Cerebellar nuclear complex (tissue), 1 donor: ENCODE measurements at places on chromosomes 1 and 21.

GRCh38 chr1:55477953-55478352, 262.8 kb upstream of the USP24 start:
- DNase-seq = no peak

DNA sequence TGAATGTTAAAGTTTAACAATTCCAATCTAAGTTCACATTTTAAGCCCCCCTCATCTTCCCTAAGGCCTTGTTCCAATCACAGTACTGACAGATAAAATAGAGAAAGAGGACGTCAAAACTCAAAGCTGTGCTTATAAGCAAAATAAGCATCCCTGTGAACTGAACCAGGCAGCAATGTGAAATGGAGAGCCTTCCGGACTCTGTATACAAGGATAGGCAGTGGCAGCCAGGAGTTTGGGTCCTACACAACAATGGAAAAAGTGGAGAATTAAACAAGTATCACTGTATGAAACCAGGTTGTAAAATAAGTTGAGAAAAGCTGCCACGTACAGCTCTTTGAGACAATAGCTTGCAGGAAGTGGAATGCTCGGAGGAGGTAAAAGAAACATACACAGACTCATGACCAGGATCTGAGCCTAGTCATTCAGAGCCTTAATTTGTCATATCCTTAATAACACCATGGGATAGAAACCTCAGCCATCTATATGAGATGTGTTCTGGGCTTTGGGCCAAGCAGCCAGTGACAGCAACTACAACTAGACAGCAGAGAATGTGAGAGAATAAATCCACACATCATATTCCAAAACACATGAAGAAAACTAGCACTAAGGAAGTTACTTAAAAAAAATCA, 55.2 kb upstream of the PALMD start:
- DNase-seq = no peak

DNA sequence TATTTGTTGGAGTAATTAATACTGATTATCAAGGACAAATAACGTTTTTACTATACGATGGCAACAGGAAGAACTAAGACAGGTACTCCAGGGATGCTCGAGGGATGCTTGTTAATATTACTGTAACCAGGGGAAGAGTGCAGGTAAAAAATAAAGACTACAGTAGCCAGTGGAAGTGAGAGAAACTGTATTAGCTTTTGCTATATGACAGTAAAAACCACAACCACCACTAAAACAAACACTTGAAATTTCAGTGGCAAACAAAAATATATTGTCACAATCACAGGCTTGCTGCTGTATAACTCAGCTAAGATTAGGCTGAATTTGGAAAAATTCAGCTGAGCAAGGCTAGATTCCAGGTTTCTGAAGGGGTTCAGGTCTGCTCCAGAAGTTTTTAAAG, 812.6 kb upstream of the ADGRL4 start:
- DNase-seq = no peak

DNA sequence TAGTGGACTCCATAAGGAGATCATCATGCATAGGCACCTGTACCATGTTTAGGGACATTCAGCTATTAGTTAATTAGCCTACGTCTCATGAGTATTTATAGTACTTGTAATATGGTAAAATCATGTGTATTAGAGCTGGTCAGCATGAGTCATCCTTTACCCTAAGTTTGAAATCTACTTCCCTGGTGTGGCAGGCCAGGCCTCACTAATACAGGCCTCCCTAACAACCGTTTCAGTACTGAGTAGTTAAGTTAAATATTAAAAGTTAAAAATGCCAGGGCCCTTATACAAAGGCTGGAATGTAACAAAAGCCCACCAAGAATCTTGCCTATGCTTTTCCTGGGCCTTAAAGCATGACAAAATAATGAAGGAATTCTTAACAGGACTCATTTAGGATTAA, 356.3 kb upstream of the DPYD start:
- DNase-seq = no peak

DNA sequence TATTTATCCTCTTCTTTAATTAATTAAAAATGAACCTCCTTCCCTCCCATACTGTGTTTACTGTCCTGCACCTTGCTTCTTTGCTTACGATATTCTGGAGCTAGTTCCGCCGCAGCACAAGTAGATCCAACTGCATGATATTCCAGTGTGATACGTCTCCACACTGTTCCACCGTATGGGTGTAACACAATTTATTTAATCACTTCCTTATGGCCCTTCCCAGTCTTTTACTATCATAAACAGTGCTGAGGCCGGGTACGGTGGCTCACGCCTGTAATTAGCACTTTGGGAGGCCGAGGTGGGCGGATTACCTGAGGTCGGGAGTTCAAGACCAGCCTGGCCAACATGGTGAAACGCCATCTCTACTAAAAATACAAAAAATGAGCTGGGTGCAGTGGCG, 25.7 kb downstream of the CNST start:
- DNase-seq = no peak

DNA sequence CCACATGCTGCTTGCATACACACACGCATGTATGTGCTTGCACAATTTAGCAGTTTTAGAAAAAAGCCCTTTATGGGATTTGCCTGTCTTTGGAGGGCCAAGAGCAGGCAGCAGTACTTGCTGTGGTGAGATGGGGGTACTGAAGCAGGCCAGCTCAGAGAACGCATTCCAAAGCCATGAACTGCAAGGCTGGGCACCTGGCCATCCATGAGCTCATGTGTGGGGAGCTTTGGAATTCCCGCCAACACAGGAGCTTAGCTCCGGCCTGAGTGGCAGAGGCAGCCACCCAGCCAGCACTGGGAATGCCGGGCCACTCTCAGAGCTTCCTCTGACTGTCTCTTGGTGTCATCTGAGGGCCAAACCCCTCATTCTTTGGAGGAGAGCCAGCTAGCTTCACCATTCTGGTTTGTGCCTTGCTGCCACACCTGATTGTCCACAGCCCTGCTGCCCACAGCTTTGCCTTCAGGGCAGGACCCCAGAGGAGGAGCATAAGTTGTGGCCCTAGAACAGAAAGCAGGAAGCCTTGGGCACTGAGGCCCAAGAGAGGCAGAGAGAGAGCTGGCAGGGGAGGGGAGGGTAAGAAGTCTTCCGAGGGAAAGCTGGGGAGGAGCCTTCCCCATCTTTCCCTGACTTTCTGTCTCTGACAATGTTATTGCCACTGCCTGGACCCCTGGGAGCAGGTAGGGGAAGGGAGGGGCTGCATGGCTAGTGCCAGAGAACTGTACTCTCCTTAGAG, 92.1 kb upstream of the POU3F1 start:
- no peak for DNase-seq

DNA sequence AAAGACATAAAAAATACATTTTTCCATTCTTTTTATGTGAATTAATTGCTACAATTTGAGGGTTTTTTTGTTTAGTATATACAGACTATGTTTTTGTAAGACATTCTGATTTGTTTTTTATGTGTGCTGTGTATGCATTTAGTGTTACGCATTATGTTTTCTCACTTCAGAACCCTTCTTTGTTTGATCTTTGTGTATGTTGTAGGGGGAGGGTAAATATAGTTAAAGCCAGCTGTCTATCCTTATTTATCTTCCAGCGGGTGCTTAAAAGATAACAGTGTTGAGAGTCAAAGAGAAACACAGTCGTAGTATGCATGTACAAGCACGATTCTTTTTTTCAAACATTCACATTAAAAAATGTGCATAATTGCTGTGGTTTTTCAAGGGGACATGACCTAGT, 97.5 kb upstream of the KIAA1614 start:
- no peak for DNase-seq

DNA sequence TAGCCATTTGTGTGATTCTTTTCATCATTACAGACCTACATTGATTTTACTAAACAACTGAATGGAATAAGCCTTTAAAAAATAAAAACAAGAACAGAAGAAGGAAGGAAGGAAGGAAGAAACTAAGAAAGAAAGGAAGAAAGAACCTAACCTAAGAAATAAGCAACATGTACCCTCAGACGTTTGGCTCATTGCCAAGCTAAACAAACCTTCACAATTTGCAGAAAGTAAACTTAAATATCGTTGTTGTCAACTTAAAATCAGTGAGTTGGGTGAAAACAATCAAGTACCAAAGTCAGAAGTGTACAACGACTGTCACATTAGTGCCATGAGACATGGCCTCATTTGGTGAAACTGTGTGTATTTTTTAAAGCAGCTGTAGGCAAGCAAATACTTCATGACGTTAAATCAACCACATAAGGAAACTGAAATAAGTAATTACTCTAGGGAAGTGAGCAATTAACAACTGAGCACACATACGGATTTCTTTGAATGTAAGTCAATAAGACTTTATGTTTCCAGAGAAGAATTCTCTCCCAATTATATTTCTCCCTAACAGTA, 313.1 kb upstream of the TMPRSS15 start:
- no peak for DNase-seq

DNA sequence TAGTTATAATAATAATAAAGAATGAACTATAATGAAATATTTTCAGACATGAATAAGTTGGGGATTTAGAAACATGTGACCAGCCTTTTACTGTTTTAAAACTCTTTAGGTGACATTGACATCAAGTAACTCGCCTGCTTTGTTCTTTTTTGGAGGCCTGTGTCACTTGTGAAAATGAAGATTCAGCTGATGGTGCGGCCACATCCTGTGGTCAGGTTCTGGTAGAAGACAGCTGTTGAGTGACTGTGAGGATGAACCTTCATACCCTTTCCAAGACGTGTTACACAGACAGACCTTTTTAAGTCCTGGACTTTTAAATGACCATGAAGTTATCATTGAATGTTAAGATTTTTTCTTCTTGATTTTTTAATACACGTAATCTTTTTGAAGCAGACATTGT, 10.3 kb downstream of the UTS2 start:
- DNase-seq = no peak
